PC-3 (cell line): ENCODE measurements at places on chromosomes 7 and 10. TPM values are rescaled to one million over a fixed set of nuclear protein-coding genes. Genes with fewer than 3 reads are reported as not detected.

Gene CC2D2B
- not detected in 2 replicates for total RNA-seq

GRCh38 chr10:123619067-123619855 is 46.9 kb upstream of the GPR26 start:
- no peaks in the 10 kb centered on the region for H3K4me1 ChIP-seq
- no peaks in the 10 kb centered on the region for H3K36me3 ChIP-seq
- H3K4me3 ChIP-seq = no peak overlapping the region
- no peak for DNase-seq

DNA sequence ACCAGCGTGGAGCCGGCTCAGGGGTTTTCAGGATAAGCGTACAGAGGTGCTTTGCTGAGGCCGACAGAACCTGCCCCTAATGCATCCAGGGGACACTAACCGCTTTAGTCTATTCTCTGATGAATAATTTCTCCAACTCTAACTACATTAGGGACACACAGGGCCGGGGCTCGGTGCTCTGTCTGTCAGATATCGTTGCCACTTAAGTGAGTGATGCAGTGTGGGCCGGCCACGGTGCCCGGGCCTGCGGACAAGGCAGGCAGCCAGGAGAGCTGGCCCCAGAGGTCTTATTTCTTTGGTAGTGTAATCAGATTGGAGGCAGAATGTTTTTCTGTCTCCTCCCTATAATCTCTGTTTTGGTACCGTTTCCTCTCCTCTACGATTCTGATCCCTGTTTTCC is 62.7 kb downstream of the ADRA2A start:
- H3K36me3 ChIP-seq = no peaks in the 10 kb centered on the region
- no peak for DNase-seq
- no peaks in the 10 kb centered on the region for H3K4me1 ChIP-seq
- peaks cover 21% of the 10 kb centered on the region for H3K27me3 ChIP-seq

Gene AKR1C8
- not detected in 2 replicates for total RNA-seq

Gene ADCYAP1R1
- not detected in 2 replicates for total RNA-seq

GRCh38 chr10:88041243-88042159 is 178.1 kb downstream of the PTEN start:
- H3K27me3 ChIP-seq = no peaks in the 10 kb centered on the region
- H3K27ac ChIP-seq = no peak overlapping the region
- H3K4me1 ChIP-seq = no peaks in the 10 kb centered on the region
- no peaks in the 10 kb centered on the region for H3K36me3 ChIP-seq

Gene TSPAN15
- 186 and 212 TPM in 2 replicates for total RNA-seq

GRCh38 chr10:93745408-93746065 is 12.2 kb upstream of the LGI1 start:
- H3K4me3 ChIP-seq = no peak overlapping the region
- no peaks in the 10 kb centered on the region for H3K27me3 ChIP-seq
- peak; percentile 37 for DNase-seq
- H3K4me1 ChIP-seq = peaks cover 8% of the 10 kb centered on the region; the same call in 1 of the 2 replicates
- no peak overlapping the region for H3K27ac ChIP-seq

GRCh38 chr10:3647074-3647473 is 137.9 kb downstream of the KLF6 start:
- H3K36me3 ChIP-seq = no peaks in the 10 kb centered on the region
- no peak for DNase-seq
- no peak overlapping the region for H3K4me3 ChIP-seq
- no peak overlapping the region for H3K27ac ChIP-seq
- no peaks in the 10 kb centered on the region for H3K4me1 ChIP-seq

DNA sequence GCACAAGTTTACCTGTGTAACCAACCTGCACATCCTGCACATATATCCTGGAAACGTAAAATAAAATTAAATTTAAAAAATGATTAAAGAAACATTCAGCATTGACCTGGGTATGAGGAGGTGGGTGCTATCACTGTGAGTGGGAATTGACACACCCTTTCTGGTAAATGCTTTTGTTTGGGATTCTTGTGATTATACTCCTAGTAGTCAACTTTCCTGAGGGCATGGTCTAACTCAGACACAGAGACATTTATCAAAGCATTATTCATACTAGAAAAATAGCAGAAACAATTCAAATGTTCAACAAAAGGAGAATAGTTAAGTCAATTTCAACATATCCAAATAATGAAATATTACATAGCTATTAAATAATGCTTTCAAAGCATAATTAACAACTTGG is 44.2 kb downstream of the CNNM2 start:
- DNase-seq = no peak
- H3K4me3 ChIP-seq = no peak overlapping the region
- no peaks in the 10 kb centered on the region for H3K36me3 ChIP-seq
- no peaks in the 10 kb centered on the region for H3K27me3 ChIP-seq
- 0 out of 2 replicates have a peak, but pooled peaks cover 7% of the 10 kb centered on the region for H3K4me1 ChIP-seq

DNA sequence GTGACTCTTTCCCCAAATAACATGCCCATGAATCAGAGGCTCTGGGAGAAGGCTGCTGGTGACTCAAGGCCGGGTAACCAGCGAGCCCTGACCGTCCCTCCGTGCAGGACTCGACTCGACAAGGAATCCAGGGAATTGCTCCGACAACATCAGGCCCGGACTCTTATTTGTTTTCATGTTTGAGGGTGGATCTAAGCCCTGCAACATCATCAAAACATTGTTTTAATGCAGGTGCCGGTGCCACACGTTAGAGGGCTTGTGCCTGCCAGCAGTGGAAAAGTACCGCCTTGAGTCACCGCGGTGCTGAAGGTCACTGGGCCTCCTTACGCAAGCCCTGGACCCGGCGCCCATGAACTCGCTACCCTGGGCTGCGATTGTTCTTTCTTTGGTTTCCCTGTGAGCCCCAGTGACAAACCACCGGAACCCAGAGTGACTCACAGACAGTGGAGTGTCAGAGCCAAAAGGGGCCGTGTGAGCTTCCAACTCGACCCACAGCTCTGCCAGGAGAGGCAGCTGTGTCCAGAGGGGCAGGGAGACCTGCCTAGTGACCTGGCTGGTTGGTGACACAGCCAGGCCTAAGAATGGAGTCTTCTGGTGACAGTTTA is 139.4 kb upstream of the SHH start:
- no peaks in the 10 kb centered on the region for H3K27me3 ChIP-seq
- DNase-seq = peak; percentile 96
- H3K4me1 ChIP-seq = peaks cover 44% of the 10 kb centered on the region
- H3K4me3 ChIP-seq = peak overlapping the region; percentile 41
- peak overlapping the region; percentile 97 for H3K27ac ChIP-seq

GRCh38 chr7:105354383-105354782 is 34.3 kb downstream of the SRPK2 start:
- peaks cover 3% of the 10 kb centered on the region; the same call in 1 of the 2 replicates for H3K4me1 ChIP-seq
- no peaks in the 10 kb centered on the region for H3K36me3 ChIP-seq

GRCh38 chr10:80356563-80356988 is at the start of the genes DYDC1 and DYDC2:
Gene DYDC1, minus strand, starts transcription at chr10:80356755. Its CDS starts 4,154 bp downstream, at chr10:80352601.
Gene DYDC2, plus strand, starts transcription at chr10:80356781. Its CDS starts 5,663 bp downstream, at chr10:80362444.
- no peak for DNase-seq
- H3K36me3 ChIP-seq = no peaks in the 10 kb centered on the region
- no peak within 1 kb of the TSS for H3K4me3 ChIP-seq
- H3K4me1 ChIP-seq = no peaks in the 10 kb centered on the region

DNA sequence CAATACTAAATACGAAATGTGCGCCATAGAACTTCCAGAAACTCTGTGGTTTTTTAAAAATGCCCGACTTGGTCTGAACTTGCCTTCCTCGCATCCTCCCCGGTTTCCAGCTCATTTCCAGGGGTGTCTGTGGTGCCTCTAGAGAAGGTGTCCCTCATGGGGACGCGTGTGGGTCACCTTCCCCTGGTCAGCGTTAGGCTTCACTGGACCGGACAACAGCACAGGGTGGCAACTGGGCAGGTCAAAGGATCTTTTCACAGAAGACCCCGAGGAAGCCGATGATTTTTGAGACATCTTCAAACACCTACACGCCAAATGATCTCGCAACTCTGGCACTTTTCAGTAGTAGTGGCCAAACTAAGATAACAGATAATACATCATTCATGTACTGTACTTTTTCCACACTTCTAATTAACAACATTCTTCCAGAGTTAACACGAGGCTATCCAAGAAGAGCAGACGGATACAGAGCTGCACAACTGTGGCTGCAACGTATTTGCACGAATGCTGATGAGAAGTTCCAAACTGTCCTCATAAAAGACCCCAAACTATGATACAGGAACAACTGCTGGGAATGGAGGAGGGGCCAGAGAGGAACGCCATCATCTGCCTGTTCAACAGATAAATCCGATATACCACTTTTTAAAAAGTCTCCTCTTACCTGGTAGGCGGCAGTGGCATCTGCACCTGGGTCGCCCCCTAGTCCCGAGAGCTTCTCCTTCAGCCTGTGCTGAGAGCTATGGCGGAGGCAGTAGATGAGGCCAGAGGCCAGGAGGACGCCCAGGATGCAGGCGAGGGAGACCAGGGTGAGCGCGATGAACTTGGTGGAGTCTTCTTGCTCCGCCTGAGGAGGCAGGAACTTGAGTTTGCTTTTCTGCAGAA is 345.5 kb downstream of the DNAJB6 start:
- H3K4me3 ChIP-seq = no peak overlapping the region
- H3K27me3 ChIP-seq = no peaks in the 10 kb centered on the region
- H3K36me3 ChIP-seq = peaks cover 7% of the 10 kb centered on the region; the same call in 1 of the 2 replicates
- DNase-seq = no peak

Gene RAPGEF5
- total RNA-seq = 5.6 and 10.8 TPM in 2 replicates

GRCh38 chr10:29039677-29040189 is 249.1 kb upstream of the LYZL1 start:
- H3K4me3 ChIP-seq = no peak overlapping the region
- no peaks in the 10 kb centered on the region for H3K4me1 ChIP-seq
- no peak overlapping the region for H3K27ac ChIP-seq
- H3K36me3 ChIP-seq = no peaks in the 10 kb centered on the region
- no peaks in the 10 kb centered on the region for H3K27me3 ChIP-seq
- peak; percentile 29 for DNase-seq

Gene UTF1
- not detected in 2 replicates for total RNA-seq
